ENCODE measurements at places on chromosomes 11 and 22.
A peak's percentile ranks its signal among the peaks of the same experiment; 100 is the strongest.

DNA sequence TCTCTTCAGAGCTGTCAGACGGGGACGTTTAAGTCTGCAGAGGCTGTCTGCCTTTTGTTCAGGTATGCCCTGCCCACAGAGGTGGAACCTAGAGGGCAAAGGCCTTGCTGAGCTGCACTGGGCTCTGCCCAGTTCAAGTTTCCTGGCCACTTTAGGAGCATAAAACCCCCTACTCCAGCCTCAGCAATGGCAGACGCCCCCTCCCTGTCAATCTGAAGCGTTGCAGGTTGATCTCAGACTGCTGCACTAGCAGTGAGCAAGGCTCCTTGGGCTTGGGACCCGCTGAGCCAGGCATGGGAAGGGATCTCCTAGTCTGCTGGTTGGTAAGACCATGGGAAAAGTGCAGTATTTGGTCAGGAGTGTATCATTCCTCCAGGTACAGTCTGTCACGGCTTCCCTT lies 66.6 kb upstream of the TP53I11 start:
- DNase-seq: no peak

DNA sequence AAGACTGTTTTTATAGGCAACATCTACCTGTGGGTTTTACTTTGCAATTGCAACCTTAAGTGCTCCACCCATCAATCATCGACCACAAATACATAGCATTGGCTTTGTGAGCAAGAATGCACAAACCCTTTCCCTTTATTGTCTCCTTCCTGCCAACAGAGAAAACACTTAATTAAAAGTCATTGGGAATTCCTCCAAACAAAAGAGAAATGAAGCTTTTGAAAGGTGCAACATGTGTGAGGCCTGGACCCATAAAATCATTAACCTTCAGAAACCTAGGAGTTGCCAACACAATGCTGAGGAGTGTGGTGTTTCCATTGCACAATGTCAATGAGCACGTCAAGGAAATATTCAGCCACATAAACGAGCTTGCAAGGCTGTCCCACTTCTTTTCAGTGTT lies 223.2 kb downstream of the BLID start:
- DNase-seq: no peak

DNA sequence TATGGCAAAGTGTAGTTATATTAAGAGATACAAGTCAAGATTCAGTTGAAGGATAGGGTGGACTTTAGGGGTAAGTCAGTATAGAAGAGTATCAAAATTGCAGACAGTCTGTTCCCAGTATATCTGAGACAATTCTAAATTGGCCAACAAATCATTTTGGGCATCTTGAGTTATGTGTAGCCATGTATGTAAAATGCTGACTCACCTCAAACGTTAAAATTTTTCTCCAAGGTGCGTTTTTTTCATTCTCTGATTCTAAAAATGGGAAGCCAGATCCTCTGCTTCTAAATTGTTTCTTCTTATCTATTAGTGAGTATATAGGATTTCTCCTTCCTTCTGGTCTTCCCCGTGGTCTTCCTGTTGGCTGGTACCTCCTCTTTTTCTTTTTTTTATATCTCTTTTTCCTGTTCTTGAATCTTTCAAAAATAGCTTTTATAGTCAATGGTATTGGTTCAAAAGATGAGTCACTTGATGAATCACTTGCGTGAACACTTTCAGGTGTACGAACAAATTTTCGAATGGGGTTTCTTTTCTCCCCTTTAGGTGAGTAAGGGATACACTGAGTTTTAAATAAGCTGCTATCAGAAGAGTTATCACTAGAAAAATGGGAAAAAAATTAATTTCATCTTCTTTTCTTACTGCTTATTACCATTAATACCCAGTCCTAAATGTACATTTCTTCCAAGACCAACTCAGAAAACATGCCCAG lies 3.2 kb downstream of the TAF1D start:
- DNase-seq: no peak

DNA sequence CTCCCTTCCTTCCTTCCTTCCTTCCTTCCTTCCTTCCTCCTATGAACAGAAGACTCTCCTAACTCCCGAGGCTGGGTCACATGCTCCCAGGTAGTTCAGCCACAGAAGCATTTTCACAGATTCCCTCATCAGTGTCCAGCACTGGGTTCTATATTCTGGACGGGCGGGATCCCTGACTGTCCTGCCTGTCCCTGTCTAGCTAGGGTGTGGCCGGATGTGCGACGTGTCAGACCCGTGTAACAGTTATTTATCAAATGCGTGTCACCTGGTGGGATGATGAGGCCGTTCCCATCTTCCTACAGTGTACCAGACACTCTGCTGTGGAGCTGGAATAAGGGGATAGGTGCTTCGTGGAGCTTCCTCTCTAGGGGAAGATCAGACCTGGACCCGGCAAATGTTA lies 901.0 kb downstream of the BRD1 start:
- DNase-seq: no peak

DNA sequence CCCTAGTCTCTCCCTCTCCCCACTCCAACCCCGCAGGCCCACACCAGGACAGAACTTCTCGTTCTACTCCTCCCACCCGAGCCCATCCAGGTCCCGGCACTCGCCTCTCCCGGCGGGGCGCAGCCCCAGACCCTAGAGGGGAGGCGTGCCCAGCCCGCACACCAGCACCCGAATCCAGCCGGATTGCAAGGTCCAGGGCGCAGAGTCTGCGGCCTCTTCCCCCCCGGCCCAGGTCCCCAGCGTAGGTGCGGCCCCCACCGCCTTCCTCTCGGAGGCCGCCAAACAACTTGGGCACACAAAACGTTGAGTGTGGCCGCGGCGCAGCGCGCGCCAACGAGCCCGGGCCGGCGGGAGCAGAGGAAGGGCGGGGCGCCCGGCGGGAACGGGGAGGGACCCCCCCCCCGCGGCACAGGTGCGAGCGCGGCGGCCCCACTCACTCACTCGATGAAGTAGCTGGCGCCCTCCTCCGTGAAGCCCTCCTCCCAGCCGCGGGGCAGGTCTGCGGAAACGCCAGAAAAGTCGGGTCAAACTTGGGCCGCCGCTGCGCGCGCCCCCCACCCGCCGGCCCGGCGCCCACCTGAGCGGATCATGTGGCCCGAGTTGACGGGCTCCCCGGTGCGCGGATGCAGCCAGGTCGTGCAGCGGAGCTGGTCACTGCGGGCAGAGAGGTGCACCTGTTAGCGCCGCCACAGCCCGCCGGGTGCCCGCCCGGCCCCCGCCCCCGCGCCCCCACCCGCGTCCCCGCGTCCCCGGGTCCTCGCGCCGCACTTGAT lies 480 bp downstream of the PLEKHA7 start:
- DNase-seq: peak; percentile 30

- DNase-seq: no peak
Observed at GRCh38 chr11:59289356-59290181, 69.1 kb upstream of the OR5AN1 start.

DNA sequence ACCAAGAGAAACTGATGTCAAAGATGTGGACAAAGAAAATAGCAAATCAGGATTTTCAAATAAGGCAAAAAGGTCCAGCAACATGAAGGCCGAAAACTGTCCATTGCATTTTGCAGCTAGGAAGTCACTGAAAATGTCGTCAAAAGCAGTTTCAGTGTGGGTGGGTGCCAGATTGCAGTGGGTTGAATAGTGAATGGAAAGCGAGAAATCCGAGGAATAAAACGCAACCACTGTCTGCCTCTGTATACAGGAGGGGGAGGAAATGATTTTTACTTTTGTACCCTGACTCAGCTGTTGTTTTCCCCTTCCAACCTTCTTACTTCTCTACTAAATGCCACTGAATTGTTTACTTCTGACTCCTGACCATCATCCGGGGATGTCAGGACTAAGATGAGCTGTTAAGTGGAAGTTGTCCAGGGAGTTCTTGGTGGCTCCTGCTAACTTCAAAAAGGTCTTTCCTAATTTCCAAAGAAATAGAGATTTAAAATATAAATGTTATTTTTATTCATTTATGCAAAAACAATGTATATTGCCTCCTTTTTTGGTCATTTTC lies 64.9 kb upstream of the BIRC3 start:
- DNase-seq: no peak

- no peak for DNase-seq
Observed at GRCh38 chr11:43542750-43543712, 137.5 kb upstream of the HSD17B12 start.

DNA sequence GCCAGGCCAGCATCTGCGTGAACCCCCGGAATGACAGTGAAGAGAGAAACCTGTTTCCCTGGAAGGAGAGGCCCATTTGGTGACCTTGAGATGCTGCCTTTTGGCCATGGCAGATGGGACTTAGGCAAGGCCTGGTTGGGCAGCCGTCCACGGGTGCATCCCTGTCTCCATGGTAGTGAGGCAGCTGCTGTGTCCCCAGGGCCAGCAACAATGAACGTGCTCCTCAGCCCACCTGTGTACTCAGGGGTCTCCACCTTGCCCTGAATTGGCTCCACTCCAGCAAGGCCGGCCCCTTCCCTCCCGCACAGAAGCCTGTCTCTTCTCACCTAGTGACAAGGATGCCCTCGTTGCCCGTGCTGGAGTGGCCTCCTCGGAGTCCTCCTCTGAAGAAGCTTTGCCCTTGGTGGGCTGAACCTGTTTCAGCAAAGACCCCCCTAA lies 441.1 kb downstream of the TBC1D22A start:
- DNase-seq: no peak

- no peak for DNase-seq
Observed at GRCh38 chr11:78229106-78229505, 40.4 kb downstream of the USP35 start.

DNA sequence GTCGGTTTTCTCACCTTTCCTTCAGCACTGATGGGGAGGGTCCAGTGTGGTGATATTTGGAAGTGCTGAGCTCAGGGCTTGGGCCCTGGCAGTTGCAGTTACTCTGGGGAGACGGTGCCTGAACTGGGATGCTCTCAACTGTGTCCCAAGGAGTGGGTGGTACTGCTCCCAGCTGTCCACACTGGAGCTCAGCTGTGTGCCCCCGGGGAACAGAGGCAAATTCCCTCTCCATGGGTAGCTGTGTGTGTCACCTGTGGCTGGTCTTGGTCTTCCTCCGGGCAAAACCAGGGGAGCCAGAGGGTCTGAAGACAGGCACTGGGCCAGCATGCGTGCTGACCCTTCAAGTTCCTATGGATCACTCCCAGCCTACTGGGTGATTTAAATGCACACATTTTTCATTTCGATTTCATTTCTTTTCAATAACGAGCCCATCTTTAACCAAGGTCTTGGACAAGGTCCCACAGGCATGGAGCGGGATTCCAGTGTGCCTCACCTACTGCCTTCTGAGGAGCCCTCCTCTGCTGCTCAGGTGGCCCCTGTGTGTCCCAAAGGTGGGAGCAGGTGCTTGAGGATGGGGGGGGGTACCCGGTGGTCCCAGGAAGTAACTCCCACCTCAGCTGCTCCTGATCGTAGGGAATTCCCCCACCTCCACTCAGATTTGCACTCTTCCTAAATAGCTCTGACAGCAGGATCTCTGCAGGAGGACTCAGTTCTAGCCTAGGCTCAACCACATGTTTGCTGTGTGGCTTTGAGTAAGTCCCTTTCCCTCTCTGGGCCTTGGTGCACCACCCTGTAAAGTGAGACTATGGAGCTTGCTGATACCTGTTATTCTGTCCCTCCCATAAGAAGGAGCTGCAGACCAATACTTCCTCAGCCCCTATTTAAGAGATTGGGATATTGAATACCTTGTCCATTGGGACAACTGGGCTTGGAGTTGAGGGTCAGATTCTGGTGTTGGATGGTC lies 16.8 kb downstream of the PRDM11 start:
- no peak for DNase-seq

DNA sequence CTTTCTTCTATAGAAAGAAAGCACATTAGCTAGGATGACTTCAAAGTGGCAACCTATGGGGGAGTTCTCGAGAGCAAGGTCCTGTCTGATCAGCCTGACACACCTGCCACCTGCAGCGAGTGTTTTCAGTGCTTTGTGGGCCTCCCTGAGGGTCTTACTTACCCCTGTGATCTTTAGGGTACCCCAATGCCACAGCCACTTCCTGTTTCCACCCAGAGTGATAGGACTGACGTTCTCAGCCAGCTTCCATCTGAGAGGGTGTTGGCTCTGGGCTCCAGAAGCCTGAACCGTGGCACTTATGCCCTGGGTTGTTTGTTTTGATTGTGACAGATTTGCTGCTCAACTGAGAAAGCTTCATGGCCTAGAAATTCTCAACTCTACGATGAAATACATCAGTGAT lies 21.7 kb upstream of the ANKK1 start:
- no peak for DNase-seq

DNA sequence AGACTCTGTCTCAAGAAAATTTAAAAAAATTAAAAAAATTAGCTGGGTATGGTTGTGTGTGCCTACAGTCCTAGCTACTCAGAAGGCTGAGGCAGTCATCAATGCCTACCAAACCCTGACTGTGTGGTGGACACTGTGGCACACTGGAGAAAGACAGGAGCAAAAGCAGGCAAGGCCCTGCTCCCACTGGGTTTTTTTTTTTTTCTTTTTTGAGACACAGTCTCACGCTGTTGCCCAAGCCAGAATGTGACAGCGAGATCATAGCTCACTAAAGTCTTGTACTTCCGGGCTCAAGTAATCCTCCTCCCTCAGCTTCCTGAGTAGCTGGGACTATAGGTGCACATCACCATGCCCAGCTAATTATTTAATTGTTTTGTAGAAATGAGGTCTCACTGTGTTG lies 4.6 kb downstream of the NEFH start:
- DNase-seq: no peak

DNA sequence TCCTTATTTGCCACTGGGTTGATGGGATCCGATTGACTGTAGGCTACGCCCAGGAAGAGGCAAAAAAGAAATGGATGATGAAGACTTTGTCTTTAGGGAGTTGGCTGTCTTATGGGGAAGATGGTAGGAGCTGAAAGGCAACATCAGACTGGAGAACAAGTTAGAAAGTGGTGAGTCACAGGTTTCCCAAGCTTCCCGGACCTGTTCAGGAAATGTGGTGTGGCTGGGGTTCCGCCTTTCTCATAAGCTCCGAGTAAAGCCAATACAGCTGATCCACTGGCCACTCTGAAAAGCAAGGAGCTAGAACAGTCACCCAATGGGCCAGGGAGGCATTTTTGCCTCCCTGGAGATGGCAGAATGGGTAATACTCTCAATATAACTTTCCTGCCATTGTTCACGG lies 194.5 kb downstream of the SNX19 start:
- no peak for DNase-seq

- no peak for DNase-seq
Observed at GRCh38 chr11:75602951-75603350, 40.9 kb downstream of the SERPINH1 start.

GRCh38 chr22:31075961-31076360 lies 5.2 kb upstream of the SMTN start:
- DNase-seq: no peak

DNA sequence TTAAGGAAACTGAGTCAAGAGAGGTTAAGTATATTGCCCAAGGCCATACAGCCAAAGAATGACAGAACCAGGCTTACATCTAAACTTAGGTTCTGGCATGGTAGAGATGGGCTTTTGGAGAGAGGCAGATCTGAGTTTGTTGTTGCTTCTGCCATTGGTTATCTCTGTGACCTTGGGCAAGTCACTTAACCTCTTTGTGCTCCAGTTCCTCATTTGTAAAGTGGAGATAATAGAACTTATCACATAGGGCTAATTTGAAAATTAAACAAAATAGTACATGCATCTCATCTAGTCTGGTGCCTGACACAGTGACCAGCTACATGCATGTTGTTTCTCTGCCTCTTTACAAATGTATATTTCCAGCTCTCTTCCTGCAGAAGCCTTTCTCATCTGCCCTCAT lies 47.0 kb upstream of the PLET1 start:
- DNase-seq: no peak
